ENCODE measurements at places on chromosomes 2 and 18.

GRCh38 chr2:150392614-150393013 lies 94.9 kb downstream of the RND3 start:
- DNase-seq = no peak

DNA sequence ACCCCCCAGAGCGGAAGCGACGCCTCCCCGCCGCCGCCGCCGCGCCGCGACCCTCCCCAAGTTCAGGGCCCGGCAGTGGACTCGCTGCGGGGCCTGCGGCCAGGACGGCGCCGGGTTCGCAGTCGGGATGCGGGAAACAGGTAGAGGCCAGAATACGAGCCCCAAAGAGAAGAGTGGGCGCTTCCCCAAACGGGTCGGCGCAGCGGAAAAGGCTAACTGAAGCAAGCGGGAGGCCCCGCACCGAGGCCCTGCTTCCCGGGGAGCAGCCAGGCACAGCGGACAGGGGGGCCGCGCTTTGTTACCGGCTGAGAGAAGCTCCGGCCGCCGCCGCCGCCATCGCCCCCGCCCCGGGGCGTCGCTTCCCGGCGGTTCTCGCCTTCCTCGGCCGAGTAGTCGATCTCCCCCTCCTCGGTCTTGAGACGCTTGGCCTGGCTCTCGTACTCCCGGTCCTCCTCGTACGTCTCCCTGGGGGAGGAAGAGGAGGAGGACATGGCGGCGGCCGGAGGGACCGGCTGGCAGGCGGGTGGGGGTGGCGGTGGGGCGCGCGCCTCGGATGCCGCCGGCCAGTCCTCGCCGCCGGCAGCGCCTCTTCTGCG lies 494 bp downstream of the HNRNPLL start:
- no peak for DNase-seq

DNA sequence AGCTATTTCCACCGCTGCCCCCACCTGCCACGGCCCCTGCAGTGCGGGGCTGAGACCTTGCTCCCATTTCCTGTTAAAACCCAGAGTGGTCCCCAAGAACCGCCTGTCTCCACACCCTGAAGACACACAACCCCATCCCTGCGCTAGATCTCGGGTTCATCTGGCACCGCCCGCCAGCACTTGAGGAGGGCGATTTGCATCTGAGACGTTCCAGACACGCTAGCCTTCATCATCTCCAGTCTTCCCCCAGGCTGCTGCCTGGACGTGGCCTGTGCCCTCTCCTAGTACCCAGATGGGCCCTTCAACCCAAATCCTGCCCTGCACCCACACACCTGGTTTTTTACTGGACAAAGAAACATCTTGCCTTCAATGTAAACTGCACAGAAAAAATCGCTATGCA lies 49.8 kb downstream of the SLC66A2 start:
- no peak for DNase-seq

DNA sequence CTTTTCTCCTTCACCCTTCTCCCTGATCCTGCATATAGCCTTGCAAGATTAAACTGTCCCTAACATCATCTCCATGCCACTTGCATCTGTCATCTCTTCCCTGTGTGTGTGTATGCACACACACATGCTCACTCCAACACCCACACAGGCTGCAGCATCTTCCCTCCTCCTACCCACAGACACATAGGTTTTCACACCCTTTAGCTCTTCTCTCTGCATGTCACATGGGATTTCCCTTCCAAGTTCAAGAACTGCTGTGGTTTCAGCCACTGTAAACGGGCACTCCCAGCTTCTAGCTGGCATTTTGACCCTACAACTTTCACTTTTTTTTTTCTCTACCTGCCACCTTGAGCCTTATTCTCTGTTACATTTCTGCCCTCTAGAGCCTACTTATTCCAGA lies 6.4 kb downstream of the CELF4 start:
- DNase-seq = no peak

DNA sequence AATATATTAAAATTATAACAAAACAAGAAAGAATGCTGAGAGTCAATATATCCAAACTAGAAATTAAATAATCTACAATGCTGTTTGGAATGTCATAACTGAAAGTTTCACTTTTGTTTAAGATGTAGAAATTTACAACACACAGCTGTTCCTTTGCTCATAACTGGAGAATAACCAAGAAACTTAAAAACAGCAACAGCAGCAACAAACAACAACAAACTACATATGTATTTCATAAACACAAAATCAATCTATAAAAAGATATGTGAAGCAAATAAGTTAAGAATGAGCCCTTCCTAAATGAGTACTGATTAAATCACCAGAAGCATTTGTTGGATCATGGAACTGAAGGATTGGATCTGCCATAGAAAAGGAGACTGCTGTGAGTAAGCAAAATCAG lies 456.5 kb upstream of the ZNF804A start:
- no peak for DNase-seq

DNA sequence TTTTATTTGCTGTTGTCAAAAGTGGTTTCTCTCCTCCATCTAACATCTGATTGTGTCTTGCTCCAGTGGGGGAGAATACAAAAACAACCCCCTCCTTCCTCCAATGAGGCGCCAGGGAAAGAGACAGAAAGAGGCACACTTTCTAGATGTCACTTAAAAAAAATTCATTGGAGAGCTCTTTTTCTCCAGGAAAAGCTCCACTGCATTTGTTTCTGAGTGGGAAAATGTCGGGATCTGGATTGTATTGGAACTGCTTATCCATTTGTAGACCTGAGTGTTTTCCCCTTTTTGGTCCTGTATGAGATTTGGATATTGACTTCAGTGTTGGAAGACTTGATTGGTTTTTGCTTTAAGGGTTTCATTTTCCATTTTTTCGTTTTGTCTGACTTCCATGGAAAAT lies 995 bp downstream of the MBD5 start:
- DNase-seq = no peak

DNA sequence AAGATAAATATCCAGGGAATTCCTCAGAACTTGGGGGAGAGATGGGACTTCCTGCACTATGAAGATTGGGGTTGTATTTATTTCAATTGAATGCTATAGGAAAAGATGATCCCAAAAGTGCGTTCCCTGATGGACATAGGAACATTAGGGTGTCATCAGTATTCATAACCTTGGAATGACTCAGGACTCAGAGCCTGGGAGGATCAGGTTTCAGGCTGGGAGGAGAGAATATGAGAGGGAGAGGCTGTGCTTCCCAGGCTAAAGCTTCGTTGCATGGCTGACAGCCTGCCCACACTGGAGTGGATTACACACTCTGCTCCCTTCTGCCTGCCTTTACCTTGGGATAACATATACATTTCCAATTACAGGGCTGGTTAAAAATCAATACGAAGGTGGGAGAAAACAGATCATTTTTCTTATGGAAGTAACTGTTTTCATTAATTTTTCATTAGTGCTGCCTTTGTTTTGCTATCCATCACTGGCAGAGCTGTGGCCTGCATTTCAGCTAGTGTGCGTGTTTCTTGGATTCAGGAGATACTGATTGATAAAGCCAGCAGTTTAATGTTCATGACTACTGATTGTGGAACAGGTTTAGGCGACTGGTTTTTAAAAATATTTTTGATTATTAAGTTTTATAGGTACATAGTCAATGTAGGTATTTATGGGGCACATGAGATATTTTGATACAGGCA lies 118.7 kb downstream of the KCTD1 start:
- no peak for DNase-seq
